Astrocyte of the cerebellum (primary cell): ENCODE measurements at places on chromosomes 5 and 9.

GRCh38 chr5:82221020-82221419, 57.1 kb downstream of the RPS23 start:
- no peak for DNase-seq

DNA sequence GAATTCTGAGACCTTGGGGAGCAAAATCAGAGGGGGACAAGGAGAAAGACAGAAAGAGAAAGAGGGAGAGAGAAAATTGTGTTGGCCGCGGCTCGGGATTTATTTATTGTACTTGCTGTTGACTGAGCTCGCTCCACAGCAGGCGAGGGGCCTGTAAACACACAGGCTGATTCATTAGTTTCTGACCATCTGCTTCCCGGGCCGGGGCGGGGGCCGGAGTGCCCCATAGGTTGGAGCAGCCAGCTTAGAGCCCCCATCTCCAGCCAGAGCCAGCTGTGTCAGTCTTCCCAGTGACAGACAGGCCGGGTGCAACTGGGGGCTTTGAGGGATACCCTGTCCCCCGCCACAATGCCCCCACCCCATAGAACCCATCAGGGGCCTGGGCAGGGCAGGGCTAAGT, 30.9 kb downstream of the NTNG2 start:
- DNase-seq = no peak

GRCh38 chr5:6730407-6730806, 17.2 kb downstream of the TENT4A start:
- DNase-seq = no peak

DNA sequence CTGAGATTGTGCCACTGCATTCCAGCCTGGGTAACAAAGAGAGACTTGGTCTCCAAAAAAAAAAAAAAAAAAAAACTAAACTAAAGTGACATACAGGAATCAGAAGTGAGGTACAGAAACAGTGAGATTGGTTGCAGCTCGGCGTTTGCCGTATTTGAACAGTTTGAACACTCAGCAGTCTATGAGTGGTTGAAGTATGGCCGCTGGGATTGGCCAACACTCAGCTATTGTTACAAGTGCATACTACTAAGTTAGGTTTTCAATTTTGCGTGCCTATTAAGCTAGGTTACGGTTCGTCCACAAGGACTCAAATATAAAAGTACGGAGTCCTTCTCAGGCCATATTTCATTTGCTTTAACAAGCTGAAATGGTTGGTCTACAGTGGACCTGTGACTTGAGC, 3.3 kb upstream of the TSC1 start:
- DNase-seq = no peak

DNA sequence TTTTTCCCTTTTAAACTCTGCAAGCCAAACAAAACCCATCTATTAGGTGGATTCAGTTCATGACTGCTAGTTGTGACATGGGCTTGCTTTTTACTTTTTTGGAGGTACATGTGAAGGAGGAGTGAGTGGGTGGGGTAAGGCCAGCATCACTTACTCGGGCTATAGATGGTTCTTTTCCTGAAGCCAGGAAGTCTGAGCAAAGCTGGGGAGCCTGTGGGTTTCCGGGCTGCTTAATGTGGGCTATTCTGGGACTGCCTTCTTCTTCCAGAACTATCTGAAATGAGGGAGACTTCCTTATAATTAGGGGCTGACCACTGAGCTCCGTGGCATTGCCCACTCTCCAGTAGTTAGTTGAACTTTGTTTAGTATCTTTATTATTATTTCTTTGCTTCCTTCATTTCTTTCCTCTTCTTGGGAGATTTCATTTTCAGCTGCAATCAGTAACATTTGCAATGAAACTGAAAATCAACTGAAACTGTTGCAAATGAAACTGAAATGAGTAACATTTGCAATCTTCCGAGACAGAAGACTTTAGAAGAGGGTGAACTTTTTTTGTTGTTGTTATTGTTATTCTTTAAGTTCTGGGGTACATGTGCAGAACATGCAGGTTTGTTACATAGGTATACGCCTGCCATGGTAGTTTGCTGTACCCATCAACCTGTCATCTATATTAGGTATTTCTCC, 204.9 kb downstream of the LRRC70 start:
- no peak for DNase-seq
